Spleen (tissue), 13 donors: ENCODE measurements at places on chromosomes 5 and 9.

- no peak for DNase-seq
Measured at GRCh38 chr5:142096382-142096781, 12.2 kb upstream of the NDFIP1 start.

- DNase-seq: no peak
Measured at GRCh38 chr5:148491793-148492184, 108.0 kb downstream of the FBXO38 start.

DNA sequence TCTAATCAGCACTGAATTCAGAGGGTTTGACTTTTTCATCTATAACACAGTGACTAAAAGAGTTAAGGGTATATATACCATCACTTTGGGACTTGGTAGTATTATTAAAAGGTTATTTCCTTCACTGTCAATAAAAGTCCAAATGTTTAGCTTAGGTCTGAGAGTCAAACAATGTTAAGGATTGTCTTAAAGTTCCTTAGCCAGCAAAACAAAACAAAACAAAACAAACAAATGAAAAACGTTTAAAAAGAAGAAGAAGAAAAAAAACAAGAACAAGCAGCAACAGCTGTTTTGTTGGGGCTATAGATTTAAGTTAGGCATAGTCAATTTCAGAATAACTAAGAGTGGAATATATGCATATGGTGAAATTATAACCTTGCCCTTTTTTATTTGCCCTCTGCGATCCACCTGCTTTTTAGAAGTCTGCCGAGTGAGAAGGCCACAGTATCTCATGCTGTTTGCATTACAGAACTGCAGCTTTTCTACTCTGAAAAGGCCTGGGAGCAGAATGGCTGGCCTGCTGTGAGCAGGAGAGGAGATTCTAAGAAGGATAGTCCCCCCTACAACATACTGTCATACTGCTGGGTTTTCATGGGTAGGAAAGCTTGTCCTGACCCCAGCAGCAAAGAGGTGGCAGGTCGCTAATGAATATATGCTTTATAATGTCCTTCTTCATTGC is 141.7 kb downstream of the NTRK2 start:
- no peak for DNase-seq

DNA sequence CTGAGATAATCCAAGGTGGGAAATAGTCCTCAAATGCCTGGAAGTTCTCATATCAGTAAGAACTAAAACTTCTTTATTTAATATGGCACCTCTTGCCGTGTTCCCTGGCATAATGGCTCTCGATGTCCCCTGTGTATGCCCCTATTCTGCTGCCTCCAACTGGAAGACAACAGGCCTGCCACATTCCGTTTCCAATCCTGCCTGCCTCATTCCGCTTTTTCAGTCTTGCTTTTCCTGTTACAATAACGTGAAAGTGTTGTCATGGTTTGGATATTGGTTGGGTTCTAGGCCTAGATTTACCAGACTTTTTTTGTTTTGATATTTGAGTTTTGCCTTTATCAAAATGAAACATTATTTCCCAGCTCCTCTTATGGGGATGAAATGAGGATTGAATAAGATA is 98.2 kb downstream of the FOCAD start:
- no peak for DNase-seq

DNA sequence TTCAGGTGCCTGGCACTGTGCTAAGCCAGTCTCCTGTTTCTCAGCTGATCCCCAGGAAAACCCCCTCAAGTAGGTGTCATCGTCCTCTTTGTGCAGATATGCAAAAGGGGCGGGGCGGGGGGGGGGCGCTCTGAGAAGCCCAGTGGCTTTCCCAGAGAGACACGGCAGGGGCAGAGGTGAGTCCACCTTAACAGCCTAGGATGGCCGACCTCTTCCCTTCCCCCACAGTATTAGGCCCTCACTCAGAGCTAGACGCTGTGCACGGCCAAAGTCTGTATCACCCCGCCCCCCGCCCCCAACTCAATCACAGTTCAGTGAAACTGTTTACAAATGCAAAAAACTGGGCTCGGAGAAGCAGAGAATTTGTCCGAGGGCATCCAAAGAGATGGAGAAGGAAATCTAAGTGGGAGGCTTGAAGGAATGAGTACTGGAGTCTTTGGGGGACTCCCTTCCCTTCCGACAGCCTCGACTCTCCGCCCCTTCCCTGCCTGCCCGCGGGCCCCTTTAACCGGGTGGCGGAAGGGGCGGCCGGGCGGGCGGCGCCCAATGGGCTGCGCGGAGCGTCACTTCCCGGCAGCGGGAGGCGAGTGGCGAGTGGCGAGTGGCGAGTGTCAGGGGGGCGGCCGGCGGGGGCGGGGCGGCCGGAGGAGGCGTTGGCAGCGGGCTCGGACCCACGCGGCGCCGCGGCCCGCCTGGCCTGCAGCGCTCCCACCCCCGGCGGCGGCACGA is at the start of gene ERGIC1:
TSS of gene ERGIC1 (plus strand) at position 566 of the 729 bp plus-strand sequence. CDS start at position 729, 163 bp downstream.
- DNase-seq: peak; percentile 97

DNA sequence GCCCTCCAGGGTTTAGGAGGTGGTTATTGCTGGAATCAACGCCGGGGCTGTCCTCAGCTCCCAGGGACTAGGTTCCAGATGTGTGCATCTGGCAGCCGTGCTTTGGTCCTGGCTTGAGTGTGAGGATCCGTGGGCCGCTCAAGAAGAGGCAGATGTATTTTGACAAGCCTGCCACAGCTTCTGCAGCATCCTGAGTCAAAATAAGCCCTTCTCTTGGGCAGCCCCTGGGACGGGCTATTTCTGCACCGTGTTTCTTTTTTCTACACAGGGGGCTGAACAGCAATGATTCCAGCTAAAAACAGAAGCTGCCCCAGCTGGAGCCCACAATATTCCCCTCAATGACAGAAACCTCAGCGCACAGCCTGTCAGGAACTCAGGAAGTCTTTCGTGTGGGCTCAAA is 19.7 kb upstream of the CPLX2 start:
- DNase-seq: no peak

GRCh38 chr9:114224247-114224610 is 68.9 kb downstream of the COL27A1 start:
- no peak for DNase-seq

DNA sequence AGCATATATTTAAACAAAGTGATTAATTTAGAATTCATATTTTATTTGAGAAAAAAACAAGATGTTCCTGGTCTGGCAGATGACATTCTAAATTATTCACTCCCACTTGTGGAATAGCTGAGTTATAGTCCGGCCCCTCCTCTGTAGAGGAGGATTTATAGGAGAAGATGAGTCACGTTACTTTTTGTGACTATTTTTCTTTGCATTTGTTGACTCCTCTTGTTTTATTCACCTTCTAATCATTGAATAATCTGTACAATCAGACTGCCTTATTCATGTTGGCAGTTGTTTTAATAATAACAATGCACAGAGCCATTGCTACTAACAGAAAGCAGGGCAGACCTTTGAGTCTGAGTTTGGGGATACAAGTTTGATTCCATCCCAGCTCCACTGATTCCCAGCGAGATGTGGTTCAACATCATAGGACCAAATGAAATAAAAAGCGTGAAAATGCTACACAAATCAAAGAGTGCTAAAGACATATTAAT is 23.2 kb downstream of the DOCK8 start:
- DNase-seq: no peak

DNA sequence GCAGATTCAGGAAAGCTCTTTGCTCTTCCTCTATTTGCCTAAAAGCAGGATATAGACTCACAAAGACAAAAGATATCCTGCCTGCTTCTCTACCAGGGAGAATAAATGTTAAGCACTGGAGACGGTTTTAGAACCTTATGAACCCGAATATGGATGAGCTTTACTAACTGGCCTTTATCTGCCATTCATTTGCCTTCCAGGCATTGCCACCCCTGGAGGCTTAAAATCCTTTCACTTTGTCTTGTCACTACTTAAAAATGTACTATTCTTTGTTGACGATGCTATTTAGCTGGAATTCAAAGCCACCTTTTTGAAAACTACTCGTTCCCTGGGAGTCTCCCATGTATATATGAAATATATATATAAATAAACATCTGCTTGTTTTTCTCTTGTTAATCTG is 23.2 kb upstream of the LVRN start:
- DNase-seq: no peak

DNA sequence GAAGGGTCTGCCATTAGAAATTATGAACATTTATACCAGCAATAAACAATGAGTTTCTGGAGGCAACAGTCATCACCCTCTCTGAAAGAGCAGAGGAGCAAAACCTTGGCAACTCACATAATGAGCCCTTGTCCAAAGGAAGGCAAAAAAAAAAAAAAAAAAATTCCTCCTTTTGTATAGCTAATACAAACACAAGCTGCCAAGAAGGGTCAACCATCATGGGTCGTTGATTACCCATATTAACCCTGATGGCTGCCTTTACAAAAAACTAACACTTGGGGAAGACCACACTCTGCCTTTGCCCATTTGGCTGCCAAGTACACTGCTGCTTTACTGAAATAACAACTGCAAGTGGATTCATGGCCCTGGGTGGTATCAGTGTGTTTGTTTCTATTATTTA is 272.7 kb downstream of the ADAMTSL1 start:
- DNase-seq: no peak

GRCh38 chr5:177446200-177447065 is at the start of gene PRR7:
PRR7 (plus strand) TSS chr5:177446814; CDS start chr5:177455068, 8,254 bp downstream.
- peak; percentile 94 for DNase-seq

GRCh38 chr9:72554221-72554641 is 32.8 kb downstream of the TMC1 start:
- no peak for DNase-seq

GRCh38 chr5:93584596-93585040 is 1.6 kb downstream of the NR2F1 start:
- DNase-seq: no peak

DNA sequence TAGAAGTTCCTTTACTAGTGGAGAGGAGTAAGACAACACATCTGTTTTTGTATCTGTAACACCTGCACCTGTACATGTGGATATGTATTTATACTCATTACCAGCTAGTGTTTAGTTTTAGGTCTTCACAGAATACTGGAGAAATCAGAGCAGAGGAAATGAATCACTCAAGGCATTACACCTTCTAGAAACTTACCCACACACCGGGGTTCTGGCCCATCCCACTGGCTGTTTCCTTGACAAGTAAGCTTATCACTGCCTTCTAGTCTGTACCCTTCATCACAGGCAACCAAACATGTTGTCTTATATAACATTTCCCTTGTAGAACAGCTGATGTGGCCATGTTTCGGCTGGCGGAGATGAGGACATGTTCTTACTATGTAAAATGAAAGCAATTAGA is 76.7 kb downstream of the SVEP1 start:
- no peak for DNase-seq

- no peak for DNase-seq
Measured at GRCh38 chr5:32534041-32534440, 51.3 kb upstream of the SUB1 start.

GRCh38 chr5:21142791-21143190 is 1154.8 kb upstream of the CDH18 start:
- no peak for DNase-seq

DNA sequence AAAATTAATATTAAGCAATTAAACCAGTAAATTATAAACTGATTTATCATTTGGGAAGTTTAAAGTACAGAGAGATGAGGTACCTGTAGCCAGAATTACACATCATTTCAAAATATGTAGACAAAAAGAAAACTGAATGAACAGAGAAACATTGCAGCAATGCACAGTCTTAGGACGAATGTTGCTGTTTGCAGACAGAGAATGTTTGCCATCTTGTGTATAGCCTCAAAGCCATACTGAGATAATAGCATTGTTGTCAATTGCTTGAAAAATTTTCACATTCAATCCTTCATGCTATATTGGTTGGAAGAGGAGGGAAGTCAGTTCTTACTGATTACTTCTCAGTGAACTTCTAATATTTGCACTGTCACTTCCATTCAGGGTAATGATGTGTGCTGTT is 326.2 kb downstream of the PRR16 start:
- no peak for DNase-seq

DNA sequence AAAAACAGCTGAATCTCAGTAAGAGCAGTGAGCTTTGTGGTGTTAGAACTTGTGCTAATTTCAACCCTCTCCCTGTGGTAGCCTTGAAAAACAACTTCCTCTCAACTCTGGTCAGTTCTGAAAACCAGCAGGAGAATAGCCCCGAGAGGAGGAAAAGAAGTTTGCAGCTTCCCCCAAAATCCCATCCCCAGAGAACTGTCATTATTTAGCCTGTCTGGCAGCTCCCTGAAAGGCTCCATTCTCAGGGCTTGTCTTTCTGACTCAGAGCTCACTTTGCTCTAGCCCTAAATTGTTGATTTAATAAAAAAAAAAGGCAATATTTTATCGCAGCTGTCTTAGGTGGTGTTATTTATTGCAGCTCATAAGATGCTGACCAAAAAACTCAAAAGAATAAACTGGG is 11.4 kb upstream of the SLC45A2 start:
- no peak for DNase-seq

DNA sequence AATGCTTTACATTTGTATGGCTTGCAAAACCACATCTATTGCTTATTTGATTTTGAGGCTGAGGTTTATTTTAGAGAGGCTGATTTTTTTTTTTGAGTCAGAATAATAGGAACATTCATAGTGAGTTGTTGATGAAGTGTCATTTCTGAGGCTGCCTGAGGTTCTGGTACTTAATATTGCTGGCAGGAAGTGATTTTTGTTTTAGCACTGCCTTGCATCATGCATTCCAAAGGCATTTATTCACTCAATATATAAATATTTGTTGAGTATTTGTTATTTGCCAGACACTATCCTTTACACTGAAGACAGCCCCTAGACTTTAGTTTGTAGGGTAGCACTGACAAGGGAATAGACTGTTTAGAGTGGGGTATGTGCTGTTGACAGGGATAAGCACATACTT is 2.7 kb downstream of the RNF20 start:
- DNase-seq: no peak

DNA sequence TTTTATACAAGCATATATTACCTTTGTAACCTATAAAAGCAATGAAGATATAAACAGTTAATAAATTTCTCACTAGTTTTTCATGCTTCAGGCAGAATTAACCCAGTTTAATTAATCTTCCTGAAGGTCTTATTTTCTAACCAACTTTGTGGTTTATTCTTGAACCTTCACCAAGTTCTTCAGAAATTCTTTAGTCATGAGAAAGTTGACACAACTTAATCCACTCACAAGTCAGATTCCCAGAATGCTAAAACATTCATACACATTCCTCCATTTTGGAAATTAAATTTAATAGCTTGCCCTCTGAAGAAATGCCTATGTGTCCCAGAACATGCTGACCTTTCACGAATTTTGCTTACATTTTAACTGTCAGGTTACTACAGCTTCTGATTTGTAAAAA is 105.4 kb upstream of the PAM start:
- DNase-seq: no peak

GRCh38 chr9:117044241-117044640 is 357.1 kb downstream of the TRIM32 start:
- DNase-seq: no peak

DNA sequence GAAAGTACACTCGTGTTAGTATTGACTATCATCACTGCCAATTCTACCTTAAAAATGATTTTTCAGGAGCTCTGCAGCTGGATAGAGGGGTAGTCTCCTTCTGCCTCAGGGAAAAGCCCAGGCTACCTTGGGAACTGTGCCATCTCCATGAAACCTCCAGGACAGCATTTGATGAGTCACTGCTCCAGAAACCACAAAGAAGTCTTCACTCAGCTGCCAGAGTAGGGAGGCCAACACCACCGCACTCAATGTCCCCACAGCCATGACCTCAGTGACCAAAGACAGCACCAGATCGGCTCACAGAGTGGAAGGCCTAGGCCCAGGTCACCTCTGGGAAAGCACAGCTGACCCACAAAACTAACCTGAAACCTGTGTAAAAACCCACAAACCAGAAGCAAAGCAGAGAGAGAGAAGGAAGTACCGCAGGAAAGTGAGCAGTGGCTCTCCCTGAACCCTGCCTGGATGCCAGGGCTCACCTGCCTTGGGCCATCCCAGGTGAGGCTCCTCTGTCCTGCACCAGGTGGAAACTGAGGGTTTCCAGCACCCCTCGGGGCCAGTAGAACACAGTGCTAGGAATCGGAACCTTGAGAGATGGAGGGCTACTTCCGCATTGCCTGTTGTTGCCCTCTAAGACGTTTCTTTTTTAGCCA is 30.0 kb downstream of the S1PR3 start:
- no peak for DNase-seq
